ENCODE measurements at places on chromosomes 6 and 20.

DNA sequence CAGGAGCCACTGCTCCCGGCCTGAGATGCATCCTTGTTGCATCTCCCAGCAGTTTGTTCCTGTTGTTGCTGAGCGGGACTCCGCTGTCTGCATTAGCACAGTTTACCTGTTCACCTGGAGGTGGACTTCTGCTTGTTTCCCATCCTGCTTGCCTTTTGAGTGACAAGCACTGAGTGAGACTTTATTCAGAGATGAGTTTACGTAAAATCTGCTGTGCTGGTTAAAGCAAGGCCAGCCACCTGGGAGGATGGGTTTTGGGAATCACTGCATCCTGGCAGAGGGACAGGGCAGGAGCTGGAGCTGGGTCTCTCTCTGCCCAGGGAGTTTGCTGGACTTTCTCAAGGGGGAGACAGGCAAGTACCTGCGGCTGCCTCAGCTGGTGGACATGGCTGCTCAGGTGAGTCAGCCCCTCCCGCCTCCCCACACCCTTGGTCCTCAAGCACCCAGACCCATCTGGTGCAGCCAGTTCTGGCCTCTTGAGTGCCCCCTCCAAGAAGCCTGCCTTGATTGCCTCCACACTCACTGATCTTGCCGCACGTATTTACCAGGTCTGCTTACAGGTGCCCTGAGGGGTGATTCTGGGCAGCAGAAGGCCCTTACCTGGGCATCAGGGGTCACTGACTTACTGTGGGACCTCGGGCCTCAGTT lies 55.5 kb downstream of the SRC start:
- DNase-seq: no peak

DNA sequence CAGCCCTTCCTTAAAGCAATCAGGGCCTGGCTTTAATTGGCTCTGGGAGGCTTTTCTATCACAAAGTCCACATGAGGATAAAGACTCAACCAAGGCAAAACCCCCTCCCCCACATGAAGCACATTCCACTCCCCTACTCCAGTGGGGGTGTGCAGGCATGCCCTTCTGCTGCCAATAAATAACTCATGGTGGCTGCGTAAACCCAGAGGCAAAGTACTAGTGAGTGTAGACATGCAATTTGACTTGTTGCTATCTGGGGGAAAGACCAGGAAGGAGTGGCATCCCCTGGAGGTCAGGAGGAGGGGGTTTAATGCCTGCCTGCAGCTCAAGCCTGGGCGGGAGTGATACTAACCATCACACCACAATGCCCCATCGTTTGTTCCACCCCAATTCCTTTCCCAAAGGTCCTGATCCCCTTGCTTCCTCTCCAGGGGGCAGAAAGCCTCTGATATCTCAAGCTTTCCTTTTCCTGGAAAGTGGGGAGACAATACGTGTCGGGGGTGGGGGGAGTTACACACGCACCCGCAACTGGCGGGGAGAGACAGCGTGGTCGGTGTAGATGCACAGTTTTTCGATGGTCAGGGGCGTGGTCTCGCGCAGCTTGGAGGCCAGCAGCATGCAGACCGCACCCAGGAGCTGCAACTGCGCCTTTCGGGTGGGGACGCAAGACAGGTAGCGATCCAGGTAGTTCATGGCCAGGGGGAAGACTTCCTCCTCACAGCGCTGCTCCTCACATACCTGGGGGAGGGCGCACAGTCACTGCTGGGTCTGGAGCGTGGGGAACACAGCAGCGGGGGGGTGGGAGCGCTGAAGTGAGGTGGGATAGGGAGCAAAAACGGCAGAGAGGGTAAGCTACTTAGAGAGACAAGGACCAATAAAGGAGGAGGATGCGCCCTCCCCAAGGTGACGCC lies 1.5 kb downstream of the CCND3 start:
- DNase-seq: no peak

- no peak for DNase-seq
Measured at GRCh38 chr6:15894973-15895725, 232.3 kb upstream of the DTNBP1 start.

GRCh38 chr20:24609757-24610156 lies 140.3 kb downstream of the SYNDIG1 start:
- DNase-seq: no peak

GRCh38 chr6:15342114-15342513 lies 96.2 kb downstream of the JARID2 start:
- no peak for DNase-seq

GRCh38 chr20:24392612-24393011 lies 76.8 kb upstream of the SYNDIG1 start:
- DNase-seq: no peak

GRCh38 chr20:37379967-37380828 lies 34.3 kb downstream of the SRC start:
- no peak for DNase-seq

- no peak for DNase-seq
Measured at GRCh38 chr20:40668449-40669228, 20.4 kb downstream of the MAFB start.

- no peak for DNase-seq
Measured at GRCh38 chr6:15076565-15076964, 169.3 kb upstream of the JARID2 start.

DNA sequence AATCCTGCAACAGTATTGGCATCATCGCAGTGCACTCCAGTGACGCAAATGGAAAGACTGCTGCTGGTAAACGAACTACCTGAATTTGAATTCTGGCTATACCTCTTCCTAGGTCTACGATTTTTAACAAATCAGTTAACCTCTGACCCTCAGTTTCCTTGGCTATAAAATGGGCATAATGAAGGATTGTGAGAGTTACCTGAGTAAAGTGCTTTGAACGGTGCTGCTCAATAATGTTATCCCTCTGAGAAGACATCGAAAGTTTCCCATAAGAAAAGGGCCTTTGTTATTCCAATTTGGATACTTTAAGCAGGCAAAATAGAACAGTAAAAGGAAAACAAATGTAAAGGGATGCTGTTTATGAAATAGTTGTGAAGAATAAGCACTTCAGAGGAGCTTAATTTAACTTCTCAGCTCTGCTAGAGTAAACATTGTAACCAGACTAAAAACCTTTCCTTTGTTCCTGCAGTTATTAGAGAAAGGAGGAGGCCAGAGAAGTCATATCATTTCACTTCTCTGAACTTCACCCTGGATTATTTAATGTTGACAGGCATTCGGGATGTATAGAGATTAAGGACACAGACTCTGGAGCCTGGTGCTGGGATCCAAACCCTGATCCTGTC lies 5.8 kb downstream of the SGK1 start:
- no peak for DNase-seq

GRCh38 chr6:11748591-11749210 lies 29.9 kb downstream of the ADTRP start:
- DNase-seq: no peak

- peak; percentile 74 for DNase-seq
Measured at GRCh38 chr20:50172347-50173013, 18.1 kb upstream of the CEBPB start.

GRCh38 chr6:134452906-134453305 lies 135.0 kb upstream of the SGK1 start:
- DNase-seq: no peak

DNA sequence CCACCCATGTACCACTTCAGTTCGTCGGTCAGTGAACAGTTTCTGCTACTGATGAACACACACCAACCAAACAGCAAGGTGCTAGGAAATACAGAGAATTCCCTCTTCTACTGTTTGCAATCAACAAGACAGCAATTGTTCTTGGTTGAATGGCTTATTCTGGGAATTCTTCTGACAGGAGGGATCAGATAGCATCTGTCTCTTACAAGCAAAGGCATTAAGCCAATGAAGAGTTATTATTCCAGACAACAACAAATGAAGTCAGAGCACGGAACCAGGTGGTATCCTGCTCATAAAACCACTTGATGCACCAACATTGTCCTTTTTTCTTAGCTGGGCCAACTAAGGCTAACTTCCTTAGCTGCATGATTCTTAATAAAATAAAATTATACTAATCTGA lies 37.8 kb downstream of the PTPRK start:
- no peak for DNase-seq

GRCh38 chr6:118784641-118785164 lies 109.2 kb upstream of the ASF1A start:
- DNase-seq: no peak

DNA sequence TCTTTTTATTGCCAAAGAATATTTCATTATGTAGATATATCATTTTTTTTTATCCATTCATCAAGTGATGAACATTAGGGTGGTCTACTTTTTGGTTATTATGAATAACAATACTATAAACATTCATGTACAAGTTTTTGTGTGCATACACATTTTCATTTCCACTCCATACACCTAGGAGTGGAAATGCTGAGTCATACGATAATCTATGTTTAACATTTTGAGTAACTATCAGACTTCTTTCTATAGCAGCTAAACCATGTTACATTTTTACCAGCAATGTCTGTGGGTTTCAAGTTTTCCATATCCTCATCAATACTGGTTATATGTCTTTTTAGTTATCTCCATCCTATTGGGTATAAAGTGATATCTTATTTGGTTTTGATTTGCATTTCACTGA lies 65.7 kb downstream of the PRSS35 start:
- DNase-seq: no peak

- DNase-seq: no peak
Measured at GRCh38 chr6:84428300-84428907, 201.0 kb upstream of the CEP162 start.

DNA sequence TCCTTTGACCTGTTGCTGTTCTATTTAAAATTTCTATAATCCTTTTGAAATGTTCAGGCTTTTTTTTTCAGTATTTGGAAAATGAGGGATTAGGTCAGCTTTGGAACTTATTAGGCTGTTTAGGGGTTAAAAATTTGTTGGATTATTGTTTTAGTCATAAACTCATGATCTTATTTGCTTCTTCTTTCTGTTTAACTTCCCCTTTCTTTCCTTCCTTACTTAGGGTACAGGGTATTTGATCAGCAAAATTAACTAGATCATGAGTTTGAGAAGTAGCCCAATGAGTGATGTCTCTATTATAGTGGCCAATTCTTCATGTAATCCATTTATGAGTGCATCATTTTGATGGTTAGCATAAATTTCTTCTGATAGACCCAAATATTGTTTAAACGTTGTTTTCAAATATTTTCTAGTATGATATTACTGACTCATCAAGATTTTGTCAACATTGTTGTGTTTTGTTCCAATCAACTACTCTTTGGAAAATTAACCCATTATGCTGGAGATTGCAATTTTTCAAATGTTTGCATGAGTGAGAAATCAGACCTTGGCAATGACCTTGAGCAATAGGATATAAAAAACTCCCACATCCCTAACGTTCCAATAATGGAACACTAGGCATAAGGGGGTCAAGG lies 94.4 kb downstream of the OTOR start:
- DNase-seq: no peak

- DNase-seq: no peak
Measured at GRCh38 chr20:41048461-41049301, 20.1 kb downstream of the TOP1 start.

- DNase-seq: no peak
Measured at GRCh38 chr6:152050451-152051195, 243.1 kb downstream of the ESR1 start.

Data from SHP77 treated with DMSO at 0.1 percent for 48 hours (cell line).